ENCODE measurements at places on chromosomes 6 and 20.
A peak's percentile ranks its signal among the peaks of the same experiment; 100 is the strongest.

DNA sequence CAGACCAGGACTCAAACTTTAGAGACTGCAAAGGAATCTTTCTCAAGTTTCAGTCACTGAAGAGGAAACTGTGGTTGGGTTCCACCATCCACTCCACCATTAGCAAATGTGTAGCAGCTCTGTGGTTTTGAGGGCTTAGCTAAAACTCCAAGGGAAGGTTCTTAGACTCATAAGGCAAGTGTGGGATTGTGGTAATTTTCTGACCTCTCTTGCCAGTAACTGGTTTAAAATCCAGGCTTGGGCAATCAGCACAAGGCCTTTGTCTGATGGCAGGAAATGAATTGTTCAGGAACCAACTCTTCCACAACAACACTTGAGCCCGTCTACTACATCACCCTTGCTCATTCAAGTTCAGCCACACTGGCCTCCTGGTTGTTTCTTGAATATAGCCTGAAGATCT lies 68.6 kb upstream of the FBXL4 start:
- DNase-seq: no peak

DNA sequence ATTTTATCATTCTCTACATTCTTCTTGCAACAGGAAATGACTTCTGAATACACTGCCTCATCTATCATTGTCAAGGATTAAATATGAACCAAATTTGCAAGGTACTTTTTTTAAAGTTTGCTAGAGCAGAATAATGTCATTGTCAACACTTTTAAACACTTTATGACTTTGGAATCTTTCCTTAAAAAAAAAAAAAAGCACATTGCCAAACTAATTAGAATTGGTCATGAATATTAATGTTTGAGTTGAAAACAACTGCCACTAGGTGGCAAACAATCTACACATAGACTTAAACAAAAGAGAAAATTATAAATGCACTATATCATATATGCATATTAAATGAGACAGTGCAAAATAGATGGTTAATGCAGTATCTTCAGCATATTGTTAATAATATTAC lies 32.5 kb upstream of the TMEM244 start:
- no peak for DNase-seq

DNA sequence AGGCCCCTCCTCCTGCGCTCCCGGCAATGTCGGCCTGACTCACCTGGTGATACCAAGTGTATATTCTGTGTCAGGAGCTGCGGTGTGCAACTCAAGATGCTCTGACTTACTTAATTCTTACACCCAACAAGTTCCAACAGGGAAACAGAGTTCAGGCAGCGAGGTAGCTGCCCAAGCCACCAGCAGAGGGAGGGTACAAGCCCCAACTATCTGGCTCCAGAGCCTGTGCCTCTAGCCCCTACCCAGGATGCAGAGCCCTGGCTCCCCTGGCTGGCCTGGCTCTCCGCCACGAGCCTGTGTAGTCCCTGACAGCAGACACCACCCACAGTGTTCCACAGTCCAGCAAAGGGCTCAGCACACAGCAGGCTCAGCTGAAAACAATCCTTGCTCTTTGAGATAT lies 34.9 kb downstream of the C20orf203 start:
- DNase-seq: no peak

DNA sequence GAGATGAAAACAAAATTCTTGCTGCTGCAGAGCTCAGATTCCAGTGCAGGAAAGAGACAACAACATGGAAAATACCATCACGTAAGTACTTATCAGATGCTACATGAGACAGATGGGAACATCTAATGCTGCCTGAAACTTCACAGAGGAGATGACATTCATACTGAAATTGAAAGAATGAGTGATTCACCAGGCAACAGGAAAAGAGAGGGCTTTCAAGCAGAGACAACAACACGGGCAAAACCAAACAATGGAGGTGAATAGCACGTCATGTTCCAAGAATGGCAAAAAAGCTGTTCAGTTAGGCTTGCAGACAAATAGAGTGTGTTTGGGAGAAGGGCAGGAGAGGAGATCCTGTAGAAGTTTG lies 39.3 kb downstream of the GTF2H5 start:
- DNase-seq: peak; percentile 52

DNA sequence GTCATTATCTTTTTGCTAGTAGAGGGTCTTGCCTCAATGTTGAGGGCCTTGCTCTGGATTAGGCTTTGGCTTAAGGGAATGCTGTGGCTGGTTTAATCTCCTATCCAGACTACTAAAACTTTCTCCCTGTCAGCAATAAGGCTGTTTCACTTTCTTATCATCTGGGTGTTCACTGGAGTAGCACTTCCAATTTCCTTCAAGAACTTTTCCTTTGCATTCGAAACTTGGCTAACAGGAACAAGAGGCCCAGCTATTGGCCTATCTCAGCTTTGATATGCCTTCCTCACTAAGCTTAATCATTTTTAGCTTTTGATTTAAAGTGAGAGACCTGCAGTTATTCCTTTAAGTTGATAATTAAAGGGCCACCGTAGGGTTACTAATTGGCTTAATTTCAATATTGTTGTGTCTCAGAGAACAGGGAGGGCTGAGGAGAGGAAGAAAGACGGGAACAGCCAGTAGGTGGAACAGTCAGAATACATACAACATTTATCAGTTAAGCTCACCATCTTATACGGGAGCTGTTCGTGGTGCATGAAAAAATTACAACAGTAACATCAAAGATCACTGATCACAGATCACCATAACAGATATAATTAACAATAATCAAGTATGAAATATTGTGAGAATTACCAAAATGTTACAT lies 186.7 kb downstream of the PTPRK start:
- no peak for DNase-seq

DNA sequence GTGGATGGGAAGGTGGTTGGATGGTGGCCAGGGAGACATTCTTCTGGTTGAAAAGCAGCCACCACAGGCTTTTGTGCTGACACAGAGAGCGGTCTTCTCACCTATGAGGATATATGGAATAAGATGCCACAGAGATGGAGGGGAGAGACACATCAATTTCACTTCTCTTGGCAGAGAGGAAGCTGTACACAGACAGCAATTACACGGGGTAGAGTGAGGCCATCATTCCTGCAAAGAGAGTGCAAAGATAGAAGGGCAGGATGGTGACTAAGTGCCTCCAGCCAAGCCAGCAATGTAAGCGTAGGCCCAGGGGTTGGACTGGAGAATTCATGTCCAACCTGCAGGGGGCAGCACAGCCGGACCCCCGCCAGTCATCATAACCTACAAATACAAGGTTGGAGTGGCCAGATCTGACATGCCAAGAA lies 56.4 kb downstream of the NRN1 start:
- DNase-seq: peak; percentile 7

- DNase-seq: no peak
Measured at GRCh38 chr6:111176038-111176759, 88.9 kb downstream of the SLC16A10 start.

DNA sequence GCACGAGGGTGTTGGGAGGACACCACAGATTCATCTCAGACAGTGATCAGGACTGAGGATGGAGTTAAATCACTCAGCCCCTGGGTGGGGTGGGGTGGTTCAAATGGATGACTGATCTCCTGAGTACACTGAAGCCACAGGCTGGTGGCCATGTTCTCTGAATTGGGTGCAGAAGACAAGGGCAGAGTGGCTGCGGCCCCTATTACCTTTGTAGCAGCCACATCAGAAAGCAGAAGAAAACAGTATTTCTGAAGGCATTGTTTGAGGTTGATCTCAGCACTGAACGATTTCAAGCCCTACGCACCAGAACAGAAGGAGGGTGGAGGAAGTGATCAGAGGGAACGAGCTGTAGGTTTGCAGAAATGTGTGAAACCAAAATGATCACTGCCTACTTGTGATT lies 71.6 kb downstream of the SH3BGRL2 start:
- DNase-seq: no peak

DNA sequence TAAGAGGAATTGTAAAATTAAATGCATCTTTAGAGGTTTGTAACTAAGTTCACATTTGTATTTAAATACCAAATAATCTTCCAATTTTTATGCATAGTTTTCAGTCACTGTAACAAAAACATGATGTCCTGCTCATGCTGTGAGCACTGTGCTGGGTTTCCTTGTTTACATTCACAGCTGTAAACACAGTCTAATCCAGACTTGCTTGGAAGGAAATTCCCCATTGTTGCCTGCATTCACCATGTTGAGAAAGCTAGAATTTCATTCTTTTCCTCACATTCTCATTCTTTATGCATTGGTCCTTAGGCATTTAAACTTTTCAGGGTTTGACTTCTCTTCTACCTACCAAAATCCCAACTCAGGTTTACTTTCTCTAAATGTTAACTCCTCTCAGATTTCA lies 242.0 kb upstream of the TBX18 start:
- DNase-seq: no peak

- DNase-seq: no peak
Measured at GRCh38 chr6:48912503-48912902, 550.5 kb downstream of the MMUT start.

DNA sequence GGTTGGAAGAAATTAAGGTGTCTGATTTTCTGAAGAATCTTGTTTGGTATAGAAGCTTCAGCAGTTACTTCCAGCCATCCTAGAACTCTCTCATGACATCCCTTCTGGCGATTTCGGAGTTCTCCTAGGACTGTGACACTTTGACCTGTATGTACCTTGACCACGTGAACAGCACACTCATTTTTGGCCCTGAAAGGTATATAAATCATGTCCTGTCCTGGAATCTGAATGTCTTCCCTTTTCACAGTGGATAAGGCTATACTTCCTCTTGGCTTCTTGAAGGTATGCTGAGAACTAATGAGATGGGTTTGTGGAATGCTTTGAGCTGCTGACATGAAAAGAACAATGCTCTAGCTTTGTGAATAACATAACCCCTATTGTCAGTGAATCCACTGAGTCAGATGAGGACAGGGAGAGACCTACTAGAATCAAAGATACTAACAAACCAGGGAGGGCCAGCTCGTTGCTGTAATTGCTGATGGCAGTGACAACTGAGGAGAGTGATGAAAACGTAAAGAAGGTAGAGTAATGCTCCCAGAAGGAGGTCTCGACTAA lies 6.0 kb upstream of the ZDHHC14 start:
- DNase-seq: no peak

GRCh38 chr6:51314965-51315364 lies 496.3 kb downstream of the TFAP2B start:
- no peak for DNase-seq

DNA sequence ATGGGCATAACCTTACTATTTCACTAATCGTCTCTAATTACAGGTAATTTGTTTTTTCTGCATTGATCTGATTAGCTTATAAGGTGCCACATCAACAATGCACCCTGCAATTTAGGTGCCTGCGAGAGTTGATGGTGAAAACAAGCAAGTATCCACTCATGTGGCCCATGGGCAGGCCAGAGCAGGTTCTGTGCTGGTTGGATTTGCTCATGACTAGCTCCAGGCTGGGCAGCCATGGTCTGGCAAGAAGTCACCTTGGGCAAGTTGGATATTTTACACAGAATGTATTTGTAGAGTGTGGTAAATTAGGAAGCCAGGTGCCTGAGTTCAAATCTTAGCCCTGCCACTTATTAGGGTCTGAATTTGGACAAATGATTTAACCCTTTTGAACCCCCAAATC lies 25.3 kb downstream of the RAB44 start:
- no peak for DNase-seq

DNA sequence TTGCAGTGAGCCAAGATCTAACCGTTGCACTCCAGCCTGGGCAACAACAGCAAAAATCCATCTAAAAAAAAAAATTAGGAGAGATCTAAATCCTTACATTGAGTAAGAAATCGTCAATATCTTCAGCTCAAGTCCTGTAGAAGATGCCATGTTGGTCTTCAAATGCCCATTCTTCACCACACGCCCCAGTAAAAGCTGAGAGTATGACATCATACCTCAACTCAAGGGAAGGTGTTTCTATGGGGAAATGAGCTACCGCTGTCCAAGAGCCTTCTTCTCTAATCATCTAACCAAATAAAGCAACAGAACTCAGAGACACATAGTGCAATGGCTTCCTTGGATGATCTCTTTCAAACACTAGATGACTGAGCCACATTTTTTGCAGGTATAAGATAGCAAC lies 2.5 kb upstream of the ZC3H12D start:
- DNase-seq: no peak

GRCh38 chr20:23566199-23566932 lies 1.9 kb downstream of the CST9L start:
- no peak for DNase-seq

DNA sequence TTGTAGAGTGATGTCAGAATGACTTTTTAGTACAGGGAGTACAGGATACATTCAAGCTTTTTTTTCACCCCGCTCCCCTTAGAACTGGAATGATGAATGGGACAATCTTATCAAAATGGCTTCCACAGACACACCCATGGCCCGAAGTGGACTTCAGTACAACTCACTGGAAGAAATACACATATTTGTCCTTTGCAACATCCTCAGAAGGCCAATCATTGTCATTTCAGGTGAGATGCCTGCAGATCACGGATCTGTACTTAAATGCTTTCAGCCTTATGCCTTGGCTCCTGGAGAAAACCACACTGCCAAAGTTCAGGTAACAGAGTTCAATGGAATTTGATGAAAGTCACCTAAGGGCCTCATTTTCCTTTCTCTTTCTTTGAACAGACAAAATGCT lies 8.5 kb downstream of the TNFAIP3 start:
- no peak for DNase-seq

DNA sequence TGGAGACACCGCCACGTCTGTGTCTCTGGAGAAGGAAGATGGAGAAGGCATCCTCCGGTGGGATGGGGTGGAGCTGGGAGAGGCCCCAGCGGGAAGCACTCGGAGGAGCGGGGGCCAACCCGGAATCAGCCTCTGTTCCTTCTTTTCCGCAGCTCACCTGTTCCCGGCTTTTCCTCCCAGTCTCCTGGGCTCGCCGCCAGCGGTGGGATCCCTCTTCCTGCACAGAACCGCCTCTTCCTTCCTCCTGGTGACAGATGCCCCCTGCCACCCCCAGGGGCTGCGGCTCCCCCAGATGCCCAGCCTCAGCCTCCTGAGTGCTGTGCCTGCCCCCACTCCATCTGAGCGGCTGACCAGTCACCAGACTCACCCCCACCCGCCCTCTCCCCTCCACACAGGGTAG lies 23.3 kb downstream of the RAMACL start:
- DNase-seq: no peak
